ENCODE measurements at places on chromosomes 16 and 17.

GRCh38 chr17:55284944-55285339 lies 20.2 kb downstream of the HLF start:
- peaks cover 5% of the 10 kb centered on the region for H3K36me3 ChIP-seq
- peak overlapping the region; percentile 75 for H3K27ac ChIP-seq
- no peaks in the 10 kb centered on the region for H3K27me3 ChIP-seq
- no peak for ATAC-seq

DNA sequence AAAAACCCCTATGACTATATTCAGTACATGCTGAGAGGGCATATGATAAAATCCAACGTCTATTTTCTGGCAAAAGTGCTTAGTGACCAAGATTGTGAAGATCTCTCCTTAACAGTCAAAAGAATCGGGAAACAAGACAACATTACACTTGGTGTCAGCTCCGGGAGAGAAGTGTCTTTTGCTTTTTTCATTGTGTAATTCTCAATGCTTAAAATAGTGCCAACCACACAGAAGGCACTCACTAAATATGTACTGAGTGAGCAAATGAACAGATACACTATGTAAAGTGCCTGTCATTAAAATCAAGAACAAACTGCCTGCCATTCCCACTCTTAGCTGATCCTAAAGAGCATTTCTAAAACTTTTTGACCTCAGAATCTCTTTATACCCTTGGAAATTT lies 34.1 kb downstream of the VPS53 start:
- H3K27me3 ChIP-seq = no peaks in the 10 kb centered on the region
- ATAC-seq = no peak
- H3K4me3 ChIP-seq = no peak overlapping the region

DNA sequence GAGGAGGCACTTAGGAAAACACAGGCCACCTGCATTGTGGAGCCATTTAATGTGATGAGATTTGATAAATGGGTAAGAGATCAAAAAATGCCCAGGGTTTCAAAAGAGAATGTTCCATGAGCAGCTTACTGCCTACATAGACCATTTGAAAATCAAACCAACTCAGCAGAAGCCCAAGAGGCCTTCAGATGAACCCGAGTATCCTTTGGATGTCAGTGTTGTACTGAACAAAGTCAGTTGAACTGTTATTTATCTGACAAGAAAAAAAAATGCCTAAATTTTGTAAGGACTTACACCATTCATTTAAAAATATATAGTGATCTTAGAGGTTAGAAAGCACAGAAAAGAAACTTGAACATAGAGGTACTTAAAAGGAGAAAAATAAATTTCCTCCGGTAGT lies 381.7 kb downstream of the ZFHX3 start:
- no peaks in the 10 kb centered on the region for H3K36me3 ChIP-seq
- no peak for ATAC-seq
- H3K4me3 ChIP-seq = no peak overlapping the region
- no peak overlapping the region for H3K27ac ChIP-seq
- H3K27me3 ChIP-seq = no peaks in the 10 kb centered on the region
- no peaks in the 10 kb centered on the region for H3K4me1 ChIP-seq

DNA sequence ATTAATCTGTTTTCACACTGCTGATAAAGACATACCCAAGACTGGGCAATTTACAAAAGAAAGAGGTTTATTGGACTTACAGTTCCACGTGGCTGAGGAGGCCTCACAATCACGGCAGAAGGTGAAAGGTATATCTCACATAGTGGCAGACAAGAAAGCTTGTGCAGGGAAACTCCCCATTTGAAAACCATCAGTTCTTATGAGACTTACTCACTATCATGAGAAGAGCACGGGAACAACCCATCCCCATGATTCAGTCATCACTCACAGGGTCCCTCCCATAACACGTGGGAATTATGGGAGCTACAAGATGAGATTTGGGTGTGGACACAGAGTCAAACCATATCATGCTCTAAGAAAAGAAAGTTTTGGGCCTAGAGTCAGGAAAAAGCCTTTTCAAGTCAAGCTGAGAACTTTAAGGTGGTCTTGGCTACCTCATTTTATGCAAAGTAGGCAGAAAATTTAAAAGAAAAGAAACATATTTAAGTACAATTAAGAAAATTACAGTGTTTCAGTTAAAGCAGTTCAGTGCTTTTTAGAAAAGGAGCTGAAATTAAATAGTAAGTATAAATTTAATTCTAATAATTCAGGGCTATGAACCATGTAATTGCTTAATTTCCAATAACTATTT lies 24.9 kb upstream of the CRYM start:
- H3K36me3 ChIP-seq = no peaks in the 10 kb centered on the region
- peak; percentile 47 for ATAC-seq
- H3K4me3 ChIP-seq = peak overlapping the region; percentile 89
- no peak overlapping the region for H3K27ac ChIP-seq
- H3K4me1 ChIP-seq = peaks cover 17% of the 10 kb centered on the region
- H3K27me3 ChIP-seq = peaks cover 7% of the 10 kb centered on the region

Measured in activated T-helper 17 cell treated with anti-CD3 and anti-CD28 coated beads, Interleukin-2, amount 50 U/mL, for 72 hours (primary cell).